NCI-H2171 (cell line): ENCODE measurements at places on chromosomes 2 and 18.

GRCh38 chr18:58175122-58175785 is 131.2 kb downstream of the NEDD4L start:
- DNase-seq = no peak

DNA sequence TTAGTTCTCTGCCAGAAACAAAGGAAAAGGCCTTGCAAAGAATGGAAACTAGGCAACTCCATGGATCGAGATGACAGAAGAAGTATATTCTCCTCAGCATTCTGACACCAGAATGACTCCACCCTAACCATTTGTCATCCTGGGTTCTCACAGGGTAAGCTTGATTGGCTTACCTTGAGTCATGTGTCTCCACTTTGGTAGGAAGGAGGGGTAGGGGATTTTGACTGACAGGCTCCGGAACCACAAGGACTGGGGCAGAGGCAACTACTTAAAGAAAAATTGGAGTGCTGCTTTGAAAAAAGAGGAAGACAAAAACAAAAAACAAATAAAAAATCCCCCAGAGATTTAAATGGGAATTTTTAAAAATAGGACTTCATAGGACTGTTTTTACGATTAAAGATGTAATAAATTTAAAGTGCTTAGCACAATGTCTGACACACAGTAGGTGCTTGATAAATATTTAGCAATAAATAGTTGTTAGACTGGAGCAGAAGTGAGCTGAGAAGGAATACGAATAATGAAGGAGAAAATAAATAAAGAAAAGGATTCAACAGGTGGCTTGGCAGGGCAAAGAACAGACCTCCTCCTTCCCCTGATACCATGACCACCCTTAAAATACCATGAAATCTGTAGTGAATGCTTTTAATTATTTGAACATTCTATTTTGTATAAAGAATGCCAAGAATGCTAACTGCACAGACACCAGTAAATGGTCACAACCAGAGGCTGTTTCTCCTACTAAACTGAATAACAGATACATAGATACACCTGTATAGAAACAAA is 230.2 kb downstream of the CDCA7 start:
- DNase-seq = no peak

GRCh38 chr2:147818741-147819140 is 26.1 kb upstream of the ACVR2A start:
- no peak for DNase-seq

- DNase-seq = no peak
Measured at GRCh38 chr18:28455971-28456370, 279.0 kb upstream of the CDH2 start.

DNA sequence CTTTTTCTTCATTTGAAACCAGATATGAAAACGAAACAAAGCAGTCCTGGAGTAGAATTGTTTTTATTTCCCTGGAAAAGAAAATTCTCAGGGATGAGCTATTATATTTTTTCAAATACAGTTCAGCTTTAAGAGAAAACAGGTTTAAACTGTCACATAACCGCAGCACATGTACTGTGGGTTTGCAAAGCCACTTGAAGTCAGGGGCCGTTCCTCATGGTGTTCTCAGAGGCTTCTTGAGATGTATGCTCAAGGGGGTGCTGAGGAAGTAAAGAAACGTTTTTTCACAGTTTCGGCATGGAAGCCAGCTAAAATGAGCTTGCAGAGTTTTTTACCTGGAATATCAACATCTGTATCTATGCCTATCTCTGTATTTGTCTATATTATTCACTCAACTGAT is 225.3 kb downstream of the MC4R start:
- DNase-seq = no peak

- no peak for DNase-seq
Measured at GRCh38 chr2:86023366-86023712, 82.3 kb downstream of the POLR1A start.

DNA sequence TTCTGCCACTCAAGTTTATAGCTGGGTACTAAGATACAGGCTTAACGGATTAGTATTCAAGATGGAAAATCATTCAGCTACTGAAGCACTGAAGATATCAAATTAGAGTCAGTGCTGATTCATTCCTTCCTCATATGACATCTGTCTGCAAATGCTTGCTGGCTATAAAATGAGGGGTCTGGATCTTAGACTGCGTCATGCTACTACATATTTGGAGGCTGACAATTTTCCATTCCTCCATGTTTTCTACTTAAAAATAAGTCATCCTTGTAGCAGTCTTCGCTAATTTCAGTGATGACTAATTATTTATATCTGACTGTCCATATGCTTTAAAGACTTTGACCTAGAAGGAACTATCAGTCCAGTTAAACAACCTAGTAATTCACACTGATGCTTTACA is 233.4 kb downstream of the RIT2 start:
- no peak for DNase-seq

GRCh38 chr2:219469186-219469724 is 29.4 kb upstream of the GMPPA start:
- no peak for DNase-seq

- no peak for DNase-seq
Measured at GRCh38 chr18:9827793-9828505, 57.8 kb upstream of the TXNDC2 start.

GRCh38 chr2:240598311-240598911 is 11.9 kb downstream of the CAPN10 start:
- DNase-seq = no peak

DNA sequence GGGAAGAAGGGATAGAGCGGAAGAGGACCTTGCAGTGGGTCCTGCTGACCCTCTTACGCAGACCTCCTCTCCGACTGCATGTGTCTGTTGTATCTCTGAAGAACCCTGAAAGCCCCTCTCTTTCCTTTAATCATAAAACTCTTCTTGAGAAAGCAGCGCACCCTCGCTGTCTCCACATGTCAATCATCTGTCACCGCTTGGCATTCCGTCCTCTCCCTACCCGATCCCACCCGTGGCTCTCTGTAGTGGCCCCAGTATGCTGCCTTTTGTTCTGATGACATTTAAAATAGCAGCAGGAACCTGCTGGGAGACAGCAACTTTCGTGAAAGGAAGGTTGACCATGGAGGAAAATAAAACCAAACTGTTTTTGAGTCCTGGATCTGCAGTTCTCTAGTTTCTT is 582.9 kb upstream of the SALL3 start:
- no peak for DNase-seq

- DNase-seq = no peak
Measured at GRCh38 chr2:199704358-199705238, 146.4 kb downstream of the FTCDNL1 start.

DNA sequence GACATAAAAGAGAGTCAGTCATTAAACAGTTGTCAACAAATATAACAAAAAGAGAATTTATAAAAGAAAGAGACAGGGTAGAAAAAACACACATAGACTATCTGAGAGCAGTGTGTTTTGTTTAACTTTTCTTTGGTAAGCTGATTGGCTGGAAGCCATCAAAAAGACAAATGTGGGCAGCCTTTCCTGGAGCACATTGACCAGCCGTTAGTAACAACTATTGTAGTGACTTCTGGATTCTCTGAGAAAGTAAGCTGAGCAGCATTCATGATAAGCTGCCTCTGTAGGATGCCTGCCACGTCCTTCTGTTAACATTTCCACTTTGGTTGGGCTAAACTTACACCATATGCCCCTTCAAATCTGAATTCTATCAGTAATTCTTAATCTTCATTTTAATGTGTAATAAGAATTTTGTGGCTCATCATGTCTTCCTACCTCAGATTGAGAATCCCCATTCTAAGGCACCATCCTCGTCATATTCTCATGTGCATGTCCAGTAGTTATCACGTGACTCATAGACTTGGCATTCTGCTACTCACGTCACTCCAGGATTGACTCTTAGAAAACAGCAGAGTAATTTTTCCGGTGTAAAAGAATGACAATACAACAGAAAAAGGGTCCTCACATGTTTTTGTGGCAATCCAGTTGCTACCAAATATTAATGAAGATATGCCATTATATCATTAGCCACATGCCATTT is 43.4 kb upstream of the DNAJC10 start:
- no peak for DNase-seq

DNA sequence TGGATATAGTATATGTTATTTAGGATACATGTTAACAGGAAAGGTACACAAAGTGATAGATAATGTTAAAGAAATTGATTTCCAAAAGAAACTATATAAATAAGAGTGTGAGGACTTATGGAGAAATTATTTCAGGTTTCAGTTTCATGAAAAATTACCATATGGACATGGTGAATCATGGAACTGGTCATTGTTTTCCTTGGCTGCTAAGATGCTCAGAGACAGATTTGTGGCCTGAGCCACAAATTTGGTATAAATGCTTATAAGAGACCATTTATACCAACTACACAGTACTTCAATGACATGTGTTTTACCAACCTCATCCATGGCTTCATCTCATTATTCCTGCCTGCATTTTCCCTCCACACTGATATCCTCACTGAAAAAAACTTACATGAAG is 188.1 kb downstream of the FMNL2 start:
- DNase-seq = no peak

GRCh38 chr2:136107051-136108033 is 10.6 kb downstream of the CXCR4 start:
- no peak for DNase-seq

- DNase-seq = no peak
Measured at GRCh38 chr2:19769513-19769912, 132.3 kb downstream of the TTC32 start.

- no peak for DNase-seq
Measured at GRCh38 chr2:38733300-38733971, 17.7 kb downstream of the SRSF7 start.

GRCh38 chr2:88161446-88162244 is 8.5 kb upstream of the THNSL2 start:
- no peak for DNase-seq

GRCh38 chr2:190867212-190867611 is 13.4 kb upstream of the GLS start:
- DNase-seq = no peak

- DNase-seq = no peak
Measured at GRCh38 chr2:181223234-181223633, 234.0 kb upstream of the ITGA4 start.

DNA sequence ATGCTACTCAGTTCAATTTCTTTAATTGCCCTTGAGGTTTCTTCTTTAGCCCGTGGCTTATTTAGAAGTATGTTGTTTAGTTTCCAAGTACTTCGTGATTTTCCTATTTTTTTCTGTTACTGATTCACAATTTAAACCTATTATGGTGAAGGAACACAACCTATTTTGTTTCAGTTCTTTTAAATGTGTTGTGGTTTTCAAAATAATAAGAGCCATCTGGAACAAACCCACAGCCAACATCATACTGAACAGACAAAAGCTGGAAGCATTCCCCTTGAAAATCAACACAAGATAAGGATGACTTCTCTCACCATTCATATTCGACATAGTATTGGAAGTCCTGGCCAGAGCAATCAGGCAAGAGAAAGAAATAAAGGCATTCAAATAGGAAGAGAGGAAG is 155.2 kb downstream of the GALNT1 start:
- DNase-seq = no peak

- DNase-seq = no peak
Measured at GRCh38 chr2:231458368-231458767, 5.9 kb downstream of the NCL start.

DNA sequence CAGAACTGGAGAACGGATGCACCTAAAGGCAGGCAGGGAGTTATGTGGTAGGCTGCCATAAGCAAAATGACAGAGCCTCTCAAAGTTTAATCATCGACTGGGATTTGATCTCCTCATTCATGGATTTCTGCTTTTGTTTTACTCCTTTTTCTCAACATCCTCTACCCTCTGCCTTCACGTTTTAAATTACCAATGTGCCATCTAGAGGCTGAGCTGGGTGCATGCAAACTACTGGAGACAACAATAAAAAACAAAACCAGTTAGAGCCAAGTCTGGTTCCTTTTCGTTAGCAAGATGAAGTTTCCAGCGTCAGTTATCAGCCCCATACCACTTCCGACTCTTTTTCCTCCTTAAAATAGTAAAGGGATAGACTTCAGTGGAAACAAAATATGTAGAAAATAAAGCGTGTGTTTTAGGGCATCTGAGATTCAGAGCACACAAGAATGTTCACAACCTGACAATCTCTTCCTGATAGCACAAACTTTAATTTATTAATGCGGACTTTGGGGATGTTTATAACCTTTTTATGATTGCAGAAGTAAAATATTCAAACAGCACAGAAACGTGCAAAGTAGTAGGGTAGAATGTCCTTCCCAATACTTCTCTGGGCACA is 117.0 kb downstream of the LAMA1 start:
- DNase-seq = no peak

DNA sequence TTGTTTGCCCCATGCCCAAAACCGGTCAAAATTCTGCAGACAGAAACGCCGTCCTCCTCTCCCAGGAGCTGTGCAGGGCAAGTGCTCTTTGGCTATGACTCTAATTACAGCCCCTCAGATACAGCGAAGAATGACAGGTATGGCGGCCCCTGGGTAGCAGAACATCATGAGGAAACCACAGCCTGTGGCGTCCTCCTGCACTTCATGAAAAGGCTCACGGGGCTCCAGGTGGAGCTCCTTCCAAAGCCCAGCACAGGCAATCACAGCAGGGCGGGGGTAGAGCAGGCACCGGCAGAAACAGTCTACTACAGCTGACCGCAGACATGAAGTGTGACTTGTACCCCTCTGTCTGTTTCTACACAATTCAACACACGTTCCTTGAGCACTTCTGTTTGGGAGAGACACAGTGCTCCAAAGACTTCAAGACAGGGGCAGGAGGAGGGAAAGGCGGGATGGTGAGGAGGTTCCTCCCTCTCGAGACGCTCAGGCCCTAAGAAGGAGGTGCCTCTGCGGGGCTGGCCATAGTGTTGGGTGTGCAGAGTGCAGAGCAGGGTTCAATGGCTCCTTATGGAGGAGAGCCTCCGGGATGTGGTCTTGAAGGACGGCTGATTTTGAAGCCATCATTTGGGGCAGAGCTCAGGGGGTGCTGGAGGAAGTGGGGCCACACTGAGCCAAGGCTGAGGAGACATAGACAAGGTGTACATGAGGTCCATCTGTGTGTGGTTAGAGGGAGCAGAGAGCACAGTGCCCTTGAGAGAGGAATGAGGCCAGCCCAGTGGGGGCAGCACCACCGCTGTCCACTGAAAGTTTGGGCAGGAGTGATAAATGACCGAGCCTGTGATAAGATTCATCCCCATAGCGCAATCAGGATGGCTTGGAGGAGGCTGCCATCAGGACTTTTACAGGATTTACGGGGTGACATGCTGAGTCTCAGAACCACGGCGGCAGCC is 468.3 kb downstream of the EIPR1 start:
- DNase-seq = no peak

DNA sequence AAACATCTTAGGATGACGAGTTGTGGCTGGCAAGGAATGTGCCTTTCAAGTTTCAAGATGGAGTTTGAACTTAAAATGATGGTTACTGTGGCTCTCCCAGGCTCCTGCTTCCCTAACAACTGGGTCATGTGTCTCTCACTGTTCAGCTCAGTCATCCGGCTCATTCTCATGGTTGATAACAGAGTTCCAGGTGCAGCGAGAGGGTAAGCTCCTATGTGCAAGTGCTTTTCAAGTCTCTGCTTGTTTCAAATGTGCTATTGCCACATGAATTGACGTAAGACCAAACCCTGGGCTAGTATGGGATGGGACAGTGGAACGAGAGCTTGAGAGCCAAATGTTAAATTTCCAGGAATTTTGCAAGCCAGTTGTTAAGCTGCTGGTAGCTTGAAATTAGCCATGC is 19.5 kb upstream of the PUM2 start:
- DNase-seq = peak; percentile 41

GRCh38 chr2:183490914-183491313 is 366.7 kb downstream of the NUP35 start:
- no peak for DNase-seq
